CD4-positive, alpha-beta T cell (primary cell): ENCODE measurements at places on chromosomes 5 and 9. TPM values are rescaled to one million over a fixed set of nuclear protein-coding genes. Genes with fewer than 3 reads are reported as not detected.

Gene FOXD4L3
- total RNA-seq = not detected

Gene NR4A3
- total RNA-seq = 44.6 TPM

Gene LCN12
- 1.3 TPM for total RNA-seq

Gene STK32A
- total RNA-seq = not detected

Gene GPRIN1
- 0.22 TPM for total RNA-seq

DNA sequence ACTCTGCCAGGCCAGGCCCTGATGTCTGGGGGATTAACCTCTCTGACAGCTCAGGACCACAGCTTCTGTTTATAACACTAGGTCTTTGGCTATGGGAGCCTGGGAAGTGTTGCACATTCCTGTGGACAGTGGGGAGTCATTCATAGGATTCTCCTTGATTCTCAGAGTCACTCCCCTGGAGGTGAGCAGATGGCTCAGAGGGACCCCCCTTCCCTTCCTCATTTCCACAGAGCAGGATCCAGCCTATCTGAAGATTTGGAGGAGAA is 60.2 kb downstream of the NRG2 start:
- no peak for DNase-seq
- peaks cover 22% of the 10 kb centered on the region for H3K27me3 ChIP-seq
- H3K4me3 ChIP-seq = no peak overlapping the region
- H3K27ac ChIP-seq = no peak overlapping the region

- DNase-seq = no peak
- peak overlapping the region; percentile 45 for H3K4me3 ChIP-seq
Measured at GRCh38 chr5:119286511-119287488, 69.0 kb upstream of the TNFAIP8 start.

DNA sequence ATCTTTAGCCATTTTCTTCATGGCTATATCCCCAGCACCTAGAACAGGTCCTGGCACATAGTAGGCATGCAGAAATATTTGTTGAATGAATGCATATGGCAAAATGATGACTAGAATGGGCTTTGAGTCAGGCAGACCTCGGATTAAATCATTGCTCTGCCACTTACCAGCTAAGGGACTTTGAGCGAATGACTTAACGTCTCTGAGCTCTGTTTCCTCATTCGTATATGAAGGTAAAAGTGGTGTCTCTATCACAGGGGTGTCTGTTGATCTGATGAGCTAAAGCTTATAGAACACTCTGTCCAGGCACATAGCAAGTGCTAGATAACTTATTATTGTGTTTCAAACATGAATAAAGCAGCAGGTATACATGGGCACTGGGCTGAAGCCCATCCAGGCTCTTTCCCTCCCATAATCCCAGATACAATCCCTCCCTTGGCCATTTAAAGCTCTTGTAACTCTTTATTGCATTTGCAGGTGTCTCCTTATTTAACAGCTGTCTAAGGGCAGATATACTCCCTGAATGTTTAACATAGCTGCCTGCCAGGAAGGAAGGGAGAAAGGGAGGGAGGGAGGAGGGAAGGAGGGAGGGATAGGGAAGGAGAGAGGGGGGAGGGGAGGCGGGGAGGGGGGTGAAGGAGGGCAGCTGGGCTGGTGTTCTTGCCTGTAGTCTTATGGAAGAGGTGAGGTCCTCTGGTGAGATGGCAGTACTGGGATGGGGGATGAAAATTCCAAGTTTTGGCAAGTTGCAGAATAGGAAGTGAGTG is 23.2 kb upstream of the STXBP1 start:
- H3K4me3 ChIP-seq = no peak overlapping the region
- H3K27ac ChIP-seq = no peak overlapping the region
- no peak for DNase-seq

GRCh38 chr9:35822926-35823325 is 5.6 kb downstream of the FAM221B start:
- no peaks in the 10 kb centered on the region for H3K36me3 ChIP-seq
- no peak for DNase-seq
- H3K27me3 ChIP-seq = no peaks in the 10 kb centered on the region
- no peak overlapping the region for H3K4me3 ChIP-seq

DNA sequence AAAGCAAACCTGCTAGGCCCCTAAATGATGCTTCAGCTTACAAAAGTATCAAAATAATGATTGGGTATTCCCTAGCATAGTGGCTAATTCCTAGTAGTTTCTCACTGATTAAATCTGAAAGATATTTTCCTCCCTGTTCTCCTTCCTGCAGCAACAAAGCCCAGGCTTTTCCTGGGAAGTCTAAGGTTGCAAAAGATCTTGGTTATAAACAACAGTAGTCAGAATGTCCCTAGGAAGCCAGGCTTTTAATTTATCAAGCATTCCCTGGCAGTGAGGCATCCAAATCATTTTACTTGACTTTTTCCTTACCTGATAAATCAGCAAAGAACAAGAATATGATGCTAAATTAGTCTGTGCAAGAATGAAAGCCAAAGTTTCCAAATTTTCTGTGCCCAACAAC is 272.0 kb downstream of the PDE4D start:
- H3K27ac ChIP-seq = no peak overlapping the region
- no peak overlapping the region for H3K4me3 ChIP-seq
- no peaks in the 10 kb centered on the region for H3K4me1 ChIP-seq
- no peaks in the 10 kb centered on the region for H3K27me3 ChIP-seq
- no peaks in the 10 kb centered on the region for H3K36me3 ChIP-seq
- no peak for DNase-seq

- peaks cover 38% of the 10 kb centered on the region for H3K27me3 ChIP-seq
- no peak overlapping the region for H3K4me3 ChIP-seq
- H3K36me3 ChIP-seq = no peaks in the 10 kb centered on the region
- DNase-seq = no peak
- no peak overlapping the region for H3K27ac ChIP-seq
Measured at GRCh38 chr5:51377151-51378060, 5.8 kb upstream of the ISL1 start.
